Activated CD4-positive, alpha-beta T cell treated with anti-CD3 and anti-CD28 coated beads, Interleukin-2, amount 50 U/mL, for 1 hour (primary cell): ENCODE measurements at places on chromosomes 6 and 20.

DNA sequence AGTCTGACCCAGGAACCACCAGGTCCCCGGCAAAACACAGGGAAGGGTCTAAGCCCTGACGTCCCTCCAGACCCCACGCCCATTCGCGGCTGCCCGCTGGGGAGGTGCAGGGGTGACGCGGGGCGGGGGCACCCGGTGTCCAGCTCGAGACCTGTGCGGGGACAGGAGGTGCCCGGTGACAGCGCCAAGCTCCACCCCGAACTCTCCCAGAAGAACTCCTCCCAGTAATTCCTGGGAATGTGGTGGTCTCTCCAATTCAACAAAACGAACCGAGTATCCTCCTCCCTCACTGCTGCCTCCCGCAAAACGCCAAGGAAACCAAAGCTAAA is 164.1 kb upstream of the PDE10A start:
- DNase-seq, result no peak

GRCh38 chr20:31705598-31706597 is 16.8 kb downstream of the BCL2L1 start:
- DNase-seq, result no peak

DNA sequence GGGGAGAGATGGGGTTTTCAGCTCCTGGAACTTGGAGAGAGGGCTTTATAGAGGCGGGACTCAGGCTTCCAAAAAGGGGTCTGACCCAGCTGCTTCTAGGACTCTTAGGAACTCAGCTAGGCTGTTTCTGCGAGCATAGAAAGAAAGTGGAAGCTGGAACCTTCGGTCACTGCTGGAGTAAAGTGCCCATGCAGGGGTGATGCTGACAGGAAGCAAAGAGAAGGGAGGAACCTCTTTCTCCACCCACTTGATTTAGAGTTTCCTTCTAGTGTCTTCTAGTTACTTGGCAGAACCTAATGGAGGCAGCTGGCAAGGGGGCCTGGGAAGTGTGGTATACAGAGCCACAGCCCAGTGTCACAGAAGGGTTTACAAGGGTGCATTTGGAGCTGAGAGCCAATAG is 283.6 kb downstream of the QKI start:
- DNase-seq, result no peak

GRCh38 chr6:38783443-38784228 is 68.5 kb downstream of the DNAH8 start:
- no peak for DNase-seq

- no peak for DNase-seq
Observed at GRCh38 chr20:56859801-56860261, 230.7 kb downstream of the TFAP2C start.

DNA sequence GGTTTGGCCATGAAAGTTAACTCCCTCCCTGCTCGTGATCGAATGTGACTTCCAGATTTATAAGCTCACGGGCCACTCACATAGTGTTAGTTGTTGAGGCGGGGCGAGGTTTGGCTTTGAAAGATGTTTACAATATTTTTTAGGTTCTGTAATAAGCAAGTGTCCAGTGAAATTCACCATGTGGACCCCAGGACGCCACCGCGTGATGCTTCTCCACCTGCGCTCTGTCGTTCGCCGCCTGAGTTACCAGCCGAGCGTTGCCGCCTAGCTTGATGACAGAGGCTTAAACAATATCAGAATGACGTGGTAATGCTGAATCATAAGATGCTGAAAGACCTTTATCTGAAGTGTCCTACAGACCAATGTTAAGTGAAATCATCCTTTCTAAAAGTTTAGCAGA is 241.0 kb downstream of the MYLK4 start:
- no peak for DNase-seq

DNA sequence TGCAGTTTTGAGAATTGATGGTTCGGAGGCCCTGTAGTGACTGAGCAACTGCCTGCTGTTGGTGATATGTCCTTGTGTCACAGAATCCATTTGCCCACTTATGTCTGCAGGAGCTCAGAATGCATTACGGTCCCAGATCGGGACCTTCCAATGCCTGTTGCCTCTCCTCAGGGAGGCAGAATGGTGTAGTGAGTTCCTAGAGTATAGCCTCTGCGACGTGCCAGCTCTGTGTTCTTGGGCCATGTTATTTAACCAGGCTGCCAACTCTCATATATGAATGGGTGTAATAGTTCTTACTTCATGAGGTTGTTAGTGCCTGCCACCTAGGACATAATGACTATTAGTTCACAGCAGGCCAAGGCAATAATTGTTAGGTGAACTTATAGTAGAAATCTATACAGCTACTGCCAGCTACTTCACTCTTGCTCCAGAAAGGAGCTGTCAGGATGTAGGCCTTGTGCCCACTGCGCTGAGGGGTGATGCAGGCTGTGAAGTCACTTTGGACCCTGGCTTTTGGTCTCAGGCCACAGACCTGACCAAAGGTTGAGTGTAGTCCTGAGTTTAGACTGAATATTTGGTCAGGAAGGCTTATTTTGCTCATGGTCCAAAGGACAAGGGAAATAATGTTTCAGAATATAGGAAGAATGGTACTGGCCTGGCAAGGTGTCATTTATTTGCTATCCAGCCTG is 82.1 kb downstream of the ASXL1 start:
- DNase-seq, result no peak

DNA sequence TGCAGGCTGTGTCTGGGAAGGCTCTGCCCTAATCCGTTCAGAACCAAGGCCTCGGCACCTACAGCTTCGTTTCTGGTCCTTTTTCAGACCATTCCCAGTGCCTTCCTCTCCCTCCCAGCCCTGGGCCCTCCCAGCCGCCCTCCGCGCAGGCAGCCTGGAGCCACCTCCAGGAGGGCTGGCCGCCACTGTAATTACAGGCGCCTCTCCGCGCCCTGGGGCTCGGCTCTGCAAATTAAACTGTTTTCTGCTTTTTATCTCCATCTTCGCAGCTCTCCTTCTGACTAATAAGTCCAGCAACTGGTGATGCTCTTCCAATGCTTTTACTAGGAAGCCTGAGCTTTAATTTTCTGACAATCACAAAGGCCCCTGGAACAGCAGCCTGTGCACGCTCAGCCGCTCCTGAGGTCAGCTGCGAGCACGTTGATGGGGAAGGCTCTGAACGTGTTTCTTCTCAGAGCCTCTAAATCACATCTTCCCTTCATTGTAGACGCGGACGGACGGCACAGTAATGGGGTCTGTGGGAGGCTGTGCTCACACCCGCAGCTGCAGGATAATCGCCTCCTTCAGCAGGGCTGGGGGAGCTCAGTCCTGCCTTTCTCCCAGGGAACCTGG is 194.6 kb downstream of the DLL1 start:
- no peak for DNase-seq

GRCh38 chr20:3865152-3865886 is 18.7 kb downstream of the MAVS start:
- no peak for DNase-seq

GRCh38 chr20:48629960-48630315 is 197.9 kb downstream of the PREX1 start:
- DNase-seq, result no peak

GRCh38 chr6:35396991-35397390 is 54.6 kb downstream of the PPARD start:
- no peak for DNase-seq

DNA sequence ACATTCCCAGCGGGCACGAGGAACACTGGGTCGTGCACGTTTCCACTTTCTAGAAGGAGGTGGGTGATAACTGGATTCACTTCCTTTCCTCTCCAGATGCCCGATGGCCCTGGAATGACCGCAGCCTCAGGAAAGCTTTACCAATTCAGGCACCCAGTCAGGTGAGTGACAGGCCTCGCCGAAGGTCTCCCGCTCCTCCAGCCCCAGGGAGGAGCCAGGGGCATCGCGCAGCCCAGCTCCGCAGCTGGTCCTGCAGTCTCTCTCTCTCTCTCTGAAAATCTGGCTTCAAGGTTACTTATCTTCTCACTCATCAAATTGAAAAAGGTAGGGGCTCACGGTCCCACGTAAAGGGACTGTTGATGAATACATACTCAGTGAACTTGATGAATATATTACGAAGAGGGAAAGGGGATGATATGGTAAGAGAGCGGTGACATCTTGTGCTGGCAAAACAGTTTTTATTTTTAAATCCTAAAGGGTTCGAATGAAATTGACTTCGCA is 891 bp downstream of the RIPPLY2 start:
- no peak for DNase-seq

- no peak for DNase-seq
Observed at GRCh38 chr20:40961686-40962640, 66.7 kb upstream of the TOP1 start.

DNA sequence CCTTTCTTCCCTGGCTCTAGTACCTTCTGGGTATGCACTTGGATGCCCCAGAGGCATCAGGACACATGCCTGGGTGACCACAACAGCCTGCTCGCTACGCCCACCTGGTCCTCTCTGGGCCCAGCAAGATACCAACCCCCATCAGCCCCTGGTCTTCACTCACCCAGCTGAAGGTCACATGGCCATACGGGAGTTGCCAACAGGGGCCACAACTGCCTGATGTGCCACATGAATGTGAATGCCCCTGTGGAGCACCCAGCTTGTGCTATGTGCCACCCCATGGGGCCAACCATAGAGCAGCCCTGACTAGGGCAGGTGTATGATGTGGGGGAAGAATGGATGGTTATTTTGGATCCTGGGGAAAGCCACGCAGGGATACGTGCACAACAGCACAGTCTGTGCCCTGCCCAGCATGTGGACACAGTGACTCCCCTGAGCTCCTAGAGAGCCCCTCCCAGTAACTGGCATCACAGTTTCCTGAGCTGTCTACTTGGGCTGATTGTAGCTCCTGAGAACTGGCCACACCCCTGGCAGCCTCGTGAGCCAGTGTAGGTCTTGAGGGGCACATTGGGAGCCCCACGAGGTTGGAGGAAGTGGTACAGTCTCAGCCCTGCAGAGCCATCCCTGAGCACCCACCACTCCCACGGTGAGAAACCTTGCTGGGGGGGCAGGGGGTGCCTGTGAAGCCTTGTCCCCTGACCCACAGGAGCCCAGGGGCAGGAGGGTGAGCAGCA is 10.5 kb upstream of the PCMTD2 start:
- DNase-seq, result no peak

DNA sequence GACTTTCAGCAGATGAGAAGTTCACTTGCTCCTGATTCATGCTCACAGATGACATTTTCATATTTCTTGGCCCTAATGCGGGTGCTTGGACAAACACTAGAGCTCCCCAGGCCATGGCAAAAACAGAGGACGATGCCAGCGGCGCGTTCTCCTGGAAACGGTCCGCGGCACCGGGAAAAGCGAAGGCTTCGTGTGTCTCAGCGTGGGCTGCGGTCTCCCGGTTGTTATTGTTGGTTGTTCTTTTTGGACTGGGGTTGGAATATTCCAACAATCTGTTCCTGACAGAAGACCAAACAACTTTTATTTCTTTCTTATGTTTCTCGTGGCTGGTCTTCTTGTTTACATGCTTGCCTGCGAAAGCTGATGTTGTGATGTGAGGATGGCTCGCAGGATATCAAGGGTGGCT is 46.8 kb upstream of the NEDD9 start:
- no peak for DNase-seq

GRCh38 chr6:144150710-144151657 is 667 bp downstream of the STX11 start:
- peak; percentile 40 for DNase-seq

DNA sequence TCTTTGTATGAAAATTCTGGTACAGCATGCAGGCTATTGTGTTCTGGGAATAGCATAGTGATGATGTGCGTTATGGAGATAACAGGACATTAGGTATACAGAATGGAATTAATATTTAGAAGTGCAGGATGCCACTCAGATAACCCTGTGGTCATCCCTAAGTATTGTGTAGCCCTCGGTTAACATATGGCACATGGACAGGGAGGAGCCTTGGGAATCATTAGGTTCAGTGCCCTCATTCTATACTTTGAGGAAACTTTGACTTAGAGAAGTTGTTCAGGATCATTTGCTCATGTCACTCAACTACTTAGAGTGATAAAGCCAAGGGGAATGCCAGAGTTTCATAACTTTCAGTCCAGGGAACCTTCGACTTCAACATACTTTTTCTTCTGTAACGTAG is 185.9 kb downstream of the UST start:
- DNase-seq, result no peak

GRCh38 chr6:134589512-134589911 is 271.6 kb upstream of the SGK1 start:
- DNase-seq, result no peak

- DNase-seq, result no peak
Observed at GRCh38 chr6:36355819-36356218, 19.1 kb upstream of the BNIP5 start.

- no peak for DNase-seq
Observed at GRCh38 chr6:138847884-138848283, 52.0 kb downstream of the ECT2L start.

DNA sequence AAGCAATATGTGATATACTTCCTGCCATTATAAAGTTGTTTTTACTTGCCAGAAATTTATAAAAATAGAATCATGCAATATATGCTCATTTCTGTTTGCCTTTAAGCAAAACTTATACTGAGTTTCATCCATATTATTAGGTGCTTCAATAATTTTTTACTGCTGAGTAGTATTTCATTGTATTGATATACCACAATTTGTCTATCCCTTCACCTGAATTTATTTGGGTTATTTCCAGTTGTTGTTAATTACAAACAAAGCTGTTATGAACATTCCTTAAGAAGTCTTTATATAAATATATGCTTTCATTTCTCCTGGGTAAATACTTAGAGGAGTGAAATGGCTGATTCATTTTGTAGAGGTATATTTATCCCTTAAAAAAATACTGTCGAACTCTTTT is 864.1 kb downstream of the HACE1 start:
- DNase-seq, result no peak

DNA sequence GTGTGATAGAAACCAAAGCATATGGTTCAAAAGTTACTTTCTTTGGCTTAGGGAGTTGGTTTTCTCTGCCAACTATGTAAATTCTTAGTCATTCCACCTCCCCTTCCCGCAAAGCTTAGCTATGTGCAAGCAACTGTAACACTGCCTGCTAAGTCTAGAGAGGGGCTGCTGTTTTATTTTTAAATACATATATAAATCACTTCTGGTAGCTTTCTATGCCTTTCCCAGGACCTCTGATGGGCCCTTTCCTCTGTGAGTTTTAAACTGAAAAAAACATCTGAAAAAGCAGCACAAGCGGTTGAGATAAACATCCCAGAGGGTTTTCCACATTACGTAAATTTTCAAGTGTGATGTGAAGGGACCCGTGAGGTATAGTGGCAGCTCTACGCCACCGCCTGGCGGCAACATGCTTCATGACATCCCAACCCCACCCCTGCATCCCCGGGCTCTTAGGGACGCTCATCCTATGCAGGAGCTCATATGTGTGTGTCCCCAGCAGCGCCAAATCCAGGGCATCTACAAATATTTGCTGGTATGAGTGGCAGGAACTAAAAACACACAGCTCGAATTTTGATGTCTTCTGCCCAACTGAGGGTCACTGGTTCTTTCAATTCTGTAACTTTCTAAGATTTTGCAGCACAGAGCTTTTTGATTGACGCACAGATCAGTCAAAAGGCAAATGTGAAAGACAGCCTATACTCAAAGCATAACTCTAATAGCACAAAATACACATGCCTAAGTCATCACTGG is 12.7 kb downstream of the SAYSD1 start:
- DNase-seq, result no peak
